ENCODE measurements at places on chromosomes 13 and 19.

DNA sequence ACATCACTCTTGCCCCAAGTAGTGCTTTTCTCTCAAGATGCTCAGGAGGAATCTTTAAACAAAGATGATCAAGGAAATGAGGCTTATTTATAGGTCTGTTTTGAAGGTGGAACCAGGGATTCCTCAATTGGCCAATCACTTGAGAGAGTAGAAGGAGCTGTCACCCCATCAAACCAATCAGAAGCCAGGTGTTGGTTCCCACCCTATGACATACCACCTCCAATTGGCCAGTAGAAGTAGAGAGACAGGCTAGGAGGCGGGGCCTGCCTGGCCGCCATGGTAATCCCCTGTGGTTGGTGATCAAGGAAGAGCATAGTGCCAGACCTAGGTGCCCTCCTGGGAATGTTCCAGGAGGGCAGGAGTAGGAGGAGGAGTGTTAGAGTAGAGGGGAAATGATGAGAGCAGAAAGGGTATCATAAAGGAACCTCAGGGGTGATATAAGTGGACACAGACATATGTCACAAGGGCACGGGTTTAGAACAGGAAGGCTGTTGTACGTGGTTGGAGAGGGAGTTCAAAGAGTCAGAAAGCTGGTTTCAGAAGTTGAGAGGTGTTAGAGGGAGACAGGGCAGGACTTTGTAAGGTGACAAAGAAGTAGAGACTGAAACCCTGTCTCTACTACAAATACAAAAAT, 10.5 kb downstream of the PMIS2 start:
- no peak for DNase-seq

- DNase-seq: no peak
Observed at GRCh38 chr19:38062959-38063761, 156.2 kb downstream of the SIPA1L3 start.

- no peak for DNase-seq
Observed at GRCh38 chr19:51127032-51127431, 2.3 kb downstream of the SIGLEC9 start.

GRCh38 chr13:113825841-113826240, 38.0 kb downstream of the GAS6 start:
- DNase-seq: no peak

DNA sequence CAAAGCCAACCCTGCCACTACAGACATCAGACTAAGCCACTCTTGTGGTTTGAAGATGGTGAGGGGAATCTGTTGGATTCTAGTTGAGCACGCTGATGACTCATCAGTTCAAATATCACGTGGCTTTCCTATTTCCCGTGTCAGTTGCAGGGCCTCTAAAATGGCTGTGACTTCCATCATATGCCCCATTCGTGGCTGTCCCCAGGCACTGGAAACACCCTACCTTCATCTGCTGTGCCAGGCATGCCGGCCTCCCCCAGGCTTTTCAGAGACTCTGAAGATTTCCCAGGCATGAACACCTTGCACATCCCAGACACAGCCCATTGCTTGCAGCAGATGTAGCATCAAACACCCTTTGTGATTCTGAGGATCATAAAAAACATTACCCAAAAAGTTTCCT, 659.9 kb downstream of the UQCRFS1 start:
- no peak for DNase-seq

GRCh38 chr13:110474713-110475112, 86.8 kb downstream of the RAB20 start:
- DNase-seq: no peak
